Psoas muscle (tissue), 8 donors: ENCODE measurements at places on chromosomes 7 and 10. TPM values are rescaled to one million over a fixed set of nuclear protein-coding genes. Genes with fewer than 3 reads are reported as not detected.

The LRMDA gene
- 1.0 TPM for polyA plus RNA-seq

GRCh38 chr7:103114576-103115008, 34.3 kb downstream of the NAPEPLD start:
- no peak for DNase-seq

DNA sequence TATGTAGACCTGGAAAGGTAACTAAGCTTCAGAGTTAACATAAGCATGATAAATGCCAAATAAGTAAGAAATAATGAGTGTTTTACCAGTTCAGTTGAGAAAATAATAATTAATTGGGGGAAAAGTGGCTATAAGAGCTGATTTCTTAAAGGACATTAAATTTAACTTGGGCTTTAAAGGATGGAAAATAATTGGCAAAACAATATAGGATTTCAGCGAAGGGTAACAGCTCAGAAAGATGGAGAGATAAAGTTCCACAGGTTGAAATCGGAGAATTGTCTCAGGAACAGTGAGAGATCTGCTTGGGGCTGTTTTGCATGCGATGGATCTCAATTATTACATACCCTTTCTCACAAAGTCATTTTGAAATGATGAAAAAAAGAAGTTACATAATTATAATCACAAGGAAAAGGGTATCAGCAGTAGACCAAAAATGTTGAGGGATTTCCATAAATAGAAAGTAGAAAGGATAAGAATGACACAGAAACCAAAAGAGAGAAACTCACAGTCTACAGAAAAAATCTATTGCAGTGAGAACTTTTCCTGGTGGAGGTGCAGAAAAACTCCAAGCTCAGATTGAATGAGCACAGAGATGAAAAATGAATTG, 40.1 kb upstream of the ITGB8 start:
- DNase-seq = no peak

DNA sequence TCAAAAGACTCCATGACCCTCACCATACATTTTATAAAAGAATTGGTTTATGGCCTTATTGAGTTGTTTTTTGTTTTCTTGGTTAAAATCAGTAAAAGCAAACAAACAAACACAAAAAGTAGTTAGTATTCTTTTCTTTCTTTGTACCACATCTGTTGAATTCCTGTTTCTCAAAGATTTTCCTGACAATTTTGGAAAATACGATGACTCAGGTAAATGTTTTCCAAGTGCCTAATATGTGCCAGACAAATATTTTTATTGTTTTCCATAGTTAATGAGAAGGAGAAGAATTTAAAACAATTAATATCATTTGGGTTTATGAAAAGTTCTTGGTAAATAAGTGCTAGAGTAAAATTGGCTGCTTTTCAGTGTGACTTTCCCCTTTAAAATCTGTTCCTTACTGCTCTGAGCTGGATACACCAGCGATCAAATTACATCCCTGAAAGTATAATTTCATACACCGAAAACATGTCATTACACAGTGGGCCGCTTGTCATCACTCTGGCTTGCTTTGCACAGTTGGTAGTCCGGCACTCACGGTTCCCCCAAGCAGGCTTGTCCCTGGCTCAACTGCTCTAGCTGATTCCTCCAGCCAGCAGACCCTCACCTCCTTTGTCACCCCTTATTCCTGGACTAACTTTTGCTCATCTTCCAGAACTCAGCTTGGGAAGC, 80.5 kb downstream of the TBXAS1 start:
- no peak for DNase-seq

- DNase-seq = no peak
Measured at GRCh38 chr7:9711259-9711918, 1262.3 kb upstream of the PHF14 start.
